MCF 10A (cell line): ENCODE measurements at places on chromosomes 1 and 21.
A peak's percentile ranks its signal among the peaks of the same experiment; 100 is the strongest.

GRCh38 chr1:10632691-10633090, 157.9 kb downstream of the PEX14 start:
- H3K36me3 ChIP-seq: peaks cover 4% of the 10 kb centered on the region
- DNase-seq: no peak
- H3K27me3 ChIP-seq: no peaks in the 10 kb centered on the region
- no peak overlapping the region for H3K4me3 ChIP-seq
- peaks cover 10% of the 10 kb centered on the region for H3K4me1 ChIP-seq

DNA sequence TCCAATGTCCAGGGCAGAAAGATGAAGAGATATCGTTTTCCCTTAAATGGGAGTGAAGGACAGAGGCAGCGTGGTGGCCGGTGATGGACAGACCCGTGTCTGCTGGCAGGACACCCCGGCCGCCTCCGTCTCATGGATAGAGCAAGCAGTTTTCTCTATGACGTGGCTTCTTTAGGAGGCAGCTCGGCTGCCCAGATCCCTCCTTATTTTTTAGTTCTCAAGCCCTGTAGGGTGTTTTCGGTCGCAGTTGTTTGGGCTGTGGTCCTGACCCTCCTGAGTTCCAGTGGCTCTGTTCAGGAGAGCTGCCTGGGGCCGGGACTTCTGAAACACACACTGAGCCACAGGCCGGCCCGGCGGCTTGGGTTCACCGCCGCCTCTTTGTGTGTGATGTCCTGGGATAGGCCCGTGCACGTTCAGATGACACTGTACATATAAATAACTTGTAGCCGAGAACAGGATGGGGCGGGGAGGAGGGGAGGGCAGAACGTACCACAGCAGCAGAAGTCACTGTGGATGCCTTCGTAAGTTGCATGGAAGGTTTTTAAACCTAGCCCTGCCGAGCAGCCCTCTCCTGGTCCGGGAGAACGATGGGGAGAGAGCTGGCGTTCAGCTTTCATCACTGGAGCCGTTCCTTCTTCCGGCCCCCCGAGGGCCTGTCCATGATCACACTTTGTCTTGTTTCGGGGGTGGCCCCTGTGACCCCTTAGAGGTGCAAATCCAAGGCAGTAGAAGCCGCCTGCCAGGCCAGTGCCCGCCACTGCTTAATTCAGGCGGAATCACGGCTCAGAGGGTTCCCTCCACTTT, 65.2 kb downstream of the SIK1 start:
- H3K4me3 ChIP-seq: peak overlapping the region; percentile 56
- peak overlapping the region; percentile 92 for H3K27ac ChIP-seq
- peak; percentile 78 for DNase-seq
- H3K4me1 ChIP-seq: peaks cover 12% of the 10 kb centered on the region
- H3K27me3 ChIP-seq: no peaks in the 10 kb centered on the region

DNA sequence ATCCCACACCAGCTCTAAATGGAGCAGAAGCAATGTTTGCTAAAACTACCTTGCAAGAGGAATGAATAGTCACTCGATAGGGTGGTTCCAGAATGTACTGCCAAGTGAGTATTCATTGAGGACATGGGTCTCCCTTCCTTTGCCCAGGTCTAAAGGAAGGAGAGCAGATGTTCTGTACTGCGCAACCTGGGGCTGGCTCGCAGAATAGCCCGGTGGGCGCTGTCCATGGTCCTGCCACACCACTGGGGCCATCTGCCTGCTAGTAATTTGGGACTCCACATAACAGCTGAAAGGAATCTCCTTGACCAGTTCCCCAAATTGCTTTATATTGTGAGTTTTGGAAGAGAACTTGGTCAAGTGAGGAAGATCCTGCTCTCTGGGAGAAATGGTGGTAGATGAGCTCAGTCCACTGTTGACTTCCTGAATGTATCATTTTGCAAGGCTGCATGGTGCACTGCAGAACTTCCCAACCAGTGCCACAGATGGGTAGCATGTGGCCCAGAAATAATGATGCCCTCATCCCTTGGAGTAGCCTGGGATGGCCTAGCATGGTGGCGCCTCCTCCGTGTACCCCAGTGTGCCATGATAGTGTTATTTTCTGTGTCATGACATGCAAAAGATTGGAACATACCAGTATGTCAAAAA, 5.7 kb downstream of the SLC6A17 start:
- peak; percentile 56 for DNase-seq
- no peaks in the 10 kb centered on the region for H3K4me1 ChIP-seq
- H3K4me3 ChIP-seq: no peak overlapping the region
- peaks cover 58% of the 10 kb centered on the region for H3K27me3 ChIP-seq

DNA sequence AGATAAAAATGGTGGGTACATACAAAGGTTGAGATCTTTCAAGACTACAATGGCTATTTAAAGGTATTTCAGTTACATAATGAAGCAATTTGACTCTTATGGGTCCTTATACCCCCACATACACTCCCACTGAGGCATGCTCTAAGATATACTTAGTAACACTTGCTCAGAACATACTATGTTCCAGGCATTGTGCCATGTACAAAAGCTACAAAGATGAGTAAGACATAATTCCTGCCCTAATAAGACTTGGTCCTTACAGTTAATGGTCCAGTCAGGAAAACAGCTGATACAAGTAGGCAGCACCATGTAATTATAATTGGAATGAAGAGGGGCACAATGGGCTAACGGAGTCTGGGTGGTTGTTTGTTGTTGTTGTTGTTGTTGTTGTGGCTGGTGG, 166.7 kb upstream of the BEND5 start:
- H3K27ac ChIP-seq: peak overlapping the region; percentile 3
- no peaks in the 10 kb centered on the region for H3K27me3 ChIP-seq
- H3K36me3 ChIP-seq: peaks cover 6% of the 10 kb centered on the region
- no peak overlapping the region for H3K4me3 ChIP-seq

DNA sequence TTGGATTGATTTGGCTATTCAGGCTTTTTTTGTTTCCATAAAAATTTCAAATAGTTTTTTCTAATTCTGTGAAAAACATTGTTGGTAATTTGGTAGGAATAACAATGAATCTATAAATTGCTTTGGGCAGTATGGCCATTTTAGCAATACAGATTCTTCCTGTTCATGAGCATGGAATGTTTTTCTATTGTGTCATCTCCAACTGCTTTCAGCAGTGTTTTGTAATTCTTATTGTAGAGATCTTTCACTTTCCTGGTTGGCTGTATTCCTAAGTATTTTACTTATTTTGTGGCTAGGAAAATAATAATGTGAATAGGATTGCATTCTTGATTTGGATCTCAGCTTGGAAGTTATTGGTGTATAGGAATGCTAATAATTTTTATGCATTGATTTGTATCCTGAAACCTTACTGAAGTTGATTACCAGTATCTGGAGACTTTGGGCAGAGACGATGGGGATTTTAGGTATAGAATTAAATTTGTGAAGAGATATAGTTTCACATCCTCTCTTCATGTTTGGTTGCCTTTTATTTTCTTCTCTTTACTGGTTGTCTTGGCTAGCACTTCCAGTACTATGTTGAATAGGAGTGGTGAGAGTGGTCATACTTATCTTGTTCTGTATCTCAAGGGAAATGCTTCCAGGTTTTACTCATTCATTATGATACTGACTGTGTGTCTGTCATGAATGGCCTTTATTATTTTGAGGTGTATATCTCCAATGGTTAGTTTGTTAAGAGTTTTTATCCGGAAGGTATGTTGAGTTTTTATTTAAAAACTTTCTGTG, 57.3 kb downstream of the DRAM2 start:
- H3K4me1 ChIP-seq: peaks cover 34% of the 10 kb centered on the region
- H3K27me3 ChIP-seq: no peaks in the 10 kb centered on the region
- no peaks in the 10 kb centered on the region for H3K36me3 ChIP-seq
- peak overlapping the region; percentile 67 for H3K4me3 ChIP-seq

DNA sequence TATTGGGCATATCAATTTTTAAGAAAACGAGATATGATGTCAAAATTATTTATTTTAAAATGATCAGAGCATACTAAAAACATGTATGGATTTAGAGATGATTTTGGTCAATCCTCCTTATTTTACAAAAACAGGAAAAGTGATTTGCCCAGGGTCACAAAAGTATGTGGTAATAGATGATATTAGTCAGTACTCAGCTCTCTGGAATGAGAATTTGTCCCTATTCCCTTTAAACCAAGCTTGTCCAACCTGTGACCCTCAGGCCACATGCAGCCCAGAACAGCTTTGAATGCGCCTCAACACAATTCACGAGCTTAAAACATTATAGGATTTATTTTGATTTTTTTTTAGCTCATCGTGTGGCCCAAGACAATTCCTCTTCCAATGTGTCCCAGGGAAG, 104.7 kb downstream of the AKT3 start:
- H3K27me3 ChIP-seq: no peaks in the 10 kb centered on the region
- H3K36me3 ChIP-seq: no peaks in the 10 kb centered on the region
- peak; percentile 40 for DNase-seq
- H3K4me1 ChIP-seq: peaks cover 6% of the 10 kb centered on the region
- no peak overlapping the region for H3K4me3 ChIP-seq
- H3K27ac ChIP-seq: no peak overlapping the region

DNA sequence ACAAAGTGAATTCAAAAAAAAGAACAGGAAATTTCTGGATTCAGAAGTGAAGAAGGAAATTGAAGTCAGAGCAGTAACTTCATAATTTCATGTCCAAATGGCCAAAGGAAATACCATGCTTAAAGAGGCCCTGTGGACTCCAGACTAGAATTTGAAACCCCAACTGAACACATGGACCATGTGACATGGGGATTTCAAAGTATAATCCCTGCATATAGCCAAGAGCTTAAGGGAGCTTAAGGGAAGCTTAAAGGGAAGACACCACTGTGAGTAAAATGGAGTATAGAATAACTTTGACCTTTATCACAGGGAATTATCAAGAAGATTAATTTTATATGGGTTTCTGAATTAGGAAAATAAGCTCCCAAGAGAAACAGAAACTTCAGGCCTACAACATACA, 241.8 kb upstream of the POGK start:
- no peaks in the 10 kb centered on the region for H3K36me3 ChIP-seq
- no peak overlapping the region for H3K27ac ChIP-seq
- H3K4me3 ChIP-seq: no peak overlapping the region
- H3K27me3 ChIP-seq: no peaks in the 10 kb centered on the region
- DNase-seq: no peak
- H3K4me1 ChIP-seq: no peaks in the 10 kb centered on the region

DNA sequence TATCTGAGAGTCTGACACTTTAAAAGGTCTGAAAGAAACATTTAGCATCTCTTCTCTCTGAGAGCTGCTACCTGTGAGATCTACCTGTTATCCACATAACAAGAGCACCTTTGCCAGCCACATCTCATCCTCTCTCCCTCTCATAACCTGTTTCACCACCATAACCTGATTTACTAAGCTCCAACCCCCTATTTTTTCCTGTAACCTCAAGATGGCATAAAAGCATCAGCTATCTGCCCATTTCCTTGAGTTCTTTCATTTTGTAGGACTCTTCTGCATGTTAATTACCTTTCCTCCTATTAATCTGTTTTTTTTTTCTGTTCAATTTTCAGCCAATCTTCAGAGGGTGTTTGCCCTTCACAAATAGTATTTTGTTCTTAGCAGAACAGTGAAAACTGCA, 136.5 kb upstream of the KCNK1 start:
- DNase-seq: peak; percentile 23
- no peaks in the 10 kb centered on the region for H3K27me3 ChIP-seq
- no peaks in the 10 kb centered on the region for H3K36me3 ChIP-seq
- no peak overlapping the region for H3K4me3 ChIP-seq
- H3K4me1 ChIP-seq: peaks cover 31% of the 10 kb centered on the region
- H3K27ac ChIP-seq: no peak overlapping the region

DNA sequence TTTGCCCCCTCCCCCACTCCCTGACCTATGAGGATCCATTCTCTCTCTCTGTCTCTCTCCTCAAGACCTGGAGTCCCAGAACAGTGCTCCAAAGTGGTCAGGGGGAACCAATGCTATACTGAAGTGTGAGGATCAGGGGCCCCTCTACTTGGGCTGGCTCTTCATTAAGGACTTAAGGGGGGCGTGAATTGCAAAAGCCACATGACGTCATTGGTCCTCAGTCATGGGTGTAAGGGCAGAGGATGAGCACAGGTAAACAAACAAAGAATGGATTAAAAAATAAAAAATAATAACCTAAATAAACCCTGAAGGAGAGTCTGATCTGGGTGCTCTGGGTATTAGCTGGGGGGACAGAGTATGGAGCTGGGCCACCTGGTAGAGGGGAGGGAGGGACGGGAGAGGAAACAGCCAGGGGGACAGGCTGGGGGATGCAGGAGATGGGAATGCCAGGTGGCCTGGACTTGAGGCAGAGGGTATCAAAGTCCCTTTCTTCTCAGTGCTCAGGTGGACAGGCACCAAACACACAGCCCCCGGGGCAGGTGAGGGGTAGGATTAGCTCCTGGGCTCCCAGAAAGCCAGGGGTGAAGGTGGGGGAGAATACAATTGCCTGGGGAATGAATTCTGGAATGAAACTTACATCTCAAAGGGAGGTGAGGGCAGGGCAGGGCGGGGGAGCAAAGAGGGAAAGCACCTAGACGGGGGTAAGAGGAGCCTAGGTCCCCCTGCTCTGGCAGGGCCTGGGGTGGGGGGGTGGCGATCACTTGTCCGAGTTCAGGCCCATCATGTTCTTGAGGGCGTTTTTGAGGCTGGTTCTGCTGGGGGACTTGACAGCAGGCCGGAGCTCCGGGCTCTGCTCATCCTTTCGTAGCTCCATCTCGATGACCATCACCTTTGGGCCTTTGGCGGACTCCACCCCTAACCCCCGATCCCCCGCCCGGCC, 4.6 kb downstream of the MPZ start:
- H3K36me3 ChIP-seq: no peaks in the 10 kb centered on the region
- no peak for DNase-seq
- no peaks in the 10 kb centered on the region for H3K27me3 ChIP-seq
- no peak overlapping the region for H3K4me3 ChIP-seq
- peaks cover 12% of the 10 kb centered on the region for H3K4me1 ChIP-seq

- H3K27me3 ChIP-seq: no peaks in the 10 kb centered on the region
- no peak overlapping the region for H3K4me3 ChIP-seq
- H3K27ac ChIP-seq: no peak overlapping the region
- DNase-seq: peak; percentile 53
- peaks cover 5% of the 10 kb centered on the region for H3K36me3 ChIP-seq
Observed at GRCh38 chr1:24707687-24708086, 37.6 kb upstream of the CLIC4 start.

DNA sequence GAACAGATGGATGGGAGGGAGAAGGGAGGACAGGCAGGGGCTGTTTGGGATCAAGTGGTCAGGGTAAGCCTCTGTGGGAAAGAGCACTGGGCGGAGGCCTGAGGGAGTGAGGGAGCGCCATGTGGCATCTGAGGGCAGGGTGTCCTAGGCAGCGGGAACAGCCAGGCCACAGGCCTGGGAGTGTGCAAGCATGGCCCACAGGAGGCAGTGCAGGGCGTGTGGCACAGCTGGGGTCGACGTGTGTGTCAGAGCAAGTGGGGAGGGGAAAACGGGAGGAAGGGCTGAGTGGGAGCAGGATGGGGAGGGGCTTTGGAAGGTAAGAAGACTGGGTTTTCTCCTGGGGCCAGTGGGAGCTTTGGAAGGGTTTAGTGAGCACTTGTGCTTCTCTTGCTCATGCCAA, 143.4 kb downstream of the SYF2 start:
- no peaks in the 10 kb centered on the region for H3K27me3 ChIP-seq
- no peak overlapping the region for H3K4me3 ChIP-seq
- no peak for DNase-seq
- no peaks in the 10 kb centered on the region for H3K4me1 ChIP-seq

GRCh38 chr1:94438692-94439276, 20.6 kb downstream of the ABCD3 start:
- no peak overlapping the region for H3K27ac ChIP-seq
- H3K27me3 ChIP-seq: no peaks in the 10 kb centered on the region
- H3K4me1 ChIP-seq: peaks cover 16% of the 10 kb centered on the region
- no peak overlapping the region for H3K4me3 ChIP-seq
- H3K36me3 ChIP-seq: no peaks in the 10 kb centered on the region
